Gastrocnemius medialis (tissue), 4 donors: ENCODE measurements at places on chromosomes 13 and 19. TPM values are rescaled to one million over a fixed set of nuclear protein-coding genes. Genes with fewer than 3 reads are reported as not detected.

Gene FAM216B
- not detected for total RNA-seq

GRCh38 chr13:109207622-109208021, 578.2 kb downstream of the MYO16 start:
- no peak for DNase-seq

Gene EID2
- total RNA-seq: 7.8 TPM

DNA sequence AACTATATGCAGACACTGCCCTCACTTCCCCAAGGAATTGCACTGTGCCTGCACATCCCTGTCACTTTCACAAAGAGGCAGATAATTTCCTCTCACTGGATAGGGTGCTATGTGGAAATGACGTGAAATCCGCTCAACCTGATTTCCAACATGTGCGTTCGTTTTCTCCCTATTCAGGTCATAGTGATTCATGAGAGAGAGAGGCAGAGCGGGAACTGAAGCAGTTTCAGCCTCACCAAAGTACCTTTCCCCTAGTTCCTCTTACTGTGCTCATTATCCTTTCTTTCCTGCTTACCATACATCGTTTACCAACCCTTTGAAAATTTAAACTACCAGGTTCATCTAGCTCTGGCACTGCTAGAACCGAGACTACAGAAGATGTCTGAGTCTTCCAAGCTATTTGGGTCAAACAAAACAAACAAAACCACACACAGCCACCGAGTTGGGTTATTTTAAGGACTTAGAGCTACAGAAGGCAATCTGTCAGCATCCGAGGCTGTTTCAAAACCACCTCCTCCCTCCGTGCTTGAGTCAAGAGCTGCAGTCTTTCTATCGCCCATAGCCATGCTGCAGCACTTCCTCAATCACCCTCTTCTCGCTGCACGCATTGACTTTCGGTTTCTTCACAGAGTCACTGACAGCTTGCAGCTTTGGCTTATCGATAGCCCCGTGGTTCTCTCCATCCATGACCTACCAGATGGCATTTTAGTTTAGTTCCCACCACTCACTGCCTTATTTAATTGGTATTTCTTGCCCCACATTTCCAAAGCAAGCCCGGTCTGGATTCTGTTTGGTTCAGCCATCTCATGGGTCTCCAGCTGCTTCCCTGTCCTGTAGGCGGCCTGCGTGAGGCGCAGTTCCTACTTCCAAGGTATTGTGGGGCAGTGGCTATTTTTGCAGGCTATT, 1395.8 kb downstream of the EFNB2 start:
- DNase-seq: no peak

DNA sequence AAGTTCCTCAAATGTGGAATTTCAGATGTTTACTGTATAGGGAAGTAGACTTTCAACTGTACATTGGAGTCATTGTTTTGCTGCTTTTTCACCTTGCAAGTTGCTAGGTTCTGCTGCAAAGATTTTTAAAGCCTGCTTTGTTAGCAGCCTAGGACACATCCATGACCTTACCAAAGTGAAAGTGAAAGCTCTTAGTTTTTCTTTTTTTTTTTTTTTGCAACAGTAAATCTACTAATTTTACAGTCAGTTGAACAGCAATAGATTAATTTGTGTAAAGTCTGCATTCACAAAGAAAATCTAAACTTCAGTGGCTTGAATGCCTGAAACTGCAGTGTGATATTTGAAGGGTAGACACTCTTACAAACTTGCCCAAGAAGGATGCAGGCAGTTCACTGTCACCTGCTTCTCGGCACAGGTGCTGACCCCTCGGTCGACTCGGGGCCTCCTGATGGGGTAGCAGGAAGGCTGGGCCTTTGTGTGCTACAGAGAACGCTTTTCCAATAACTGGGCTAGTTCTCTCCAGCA, 5.0 kb upstream of the MTIF3 start:
- DNase-seq: no peak

Gene WASF3
- 8.9 TPM for total RNA-seq

DNA sequence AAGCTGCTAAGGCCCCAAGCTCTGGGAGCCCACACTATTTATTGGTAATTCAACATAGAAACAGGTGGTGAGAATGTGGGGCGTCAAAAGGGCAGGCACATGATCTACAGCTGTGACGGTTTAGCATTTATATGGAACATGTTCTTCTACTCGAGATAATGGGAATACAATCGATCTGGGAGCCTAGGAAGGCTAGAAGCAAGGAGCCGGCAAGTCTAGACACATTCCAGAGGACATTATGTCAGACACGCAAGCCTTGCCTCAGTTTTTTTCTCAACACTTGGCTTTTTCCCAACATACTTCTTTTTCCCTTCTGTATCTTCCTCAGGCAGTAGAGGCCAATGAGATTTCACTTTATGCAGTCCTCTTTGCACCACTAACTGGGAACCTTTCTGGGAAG, 315.7 kb upstream of the SLITRK5 start:
- no peak for DNase-seq

DNA sequence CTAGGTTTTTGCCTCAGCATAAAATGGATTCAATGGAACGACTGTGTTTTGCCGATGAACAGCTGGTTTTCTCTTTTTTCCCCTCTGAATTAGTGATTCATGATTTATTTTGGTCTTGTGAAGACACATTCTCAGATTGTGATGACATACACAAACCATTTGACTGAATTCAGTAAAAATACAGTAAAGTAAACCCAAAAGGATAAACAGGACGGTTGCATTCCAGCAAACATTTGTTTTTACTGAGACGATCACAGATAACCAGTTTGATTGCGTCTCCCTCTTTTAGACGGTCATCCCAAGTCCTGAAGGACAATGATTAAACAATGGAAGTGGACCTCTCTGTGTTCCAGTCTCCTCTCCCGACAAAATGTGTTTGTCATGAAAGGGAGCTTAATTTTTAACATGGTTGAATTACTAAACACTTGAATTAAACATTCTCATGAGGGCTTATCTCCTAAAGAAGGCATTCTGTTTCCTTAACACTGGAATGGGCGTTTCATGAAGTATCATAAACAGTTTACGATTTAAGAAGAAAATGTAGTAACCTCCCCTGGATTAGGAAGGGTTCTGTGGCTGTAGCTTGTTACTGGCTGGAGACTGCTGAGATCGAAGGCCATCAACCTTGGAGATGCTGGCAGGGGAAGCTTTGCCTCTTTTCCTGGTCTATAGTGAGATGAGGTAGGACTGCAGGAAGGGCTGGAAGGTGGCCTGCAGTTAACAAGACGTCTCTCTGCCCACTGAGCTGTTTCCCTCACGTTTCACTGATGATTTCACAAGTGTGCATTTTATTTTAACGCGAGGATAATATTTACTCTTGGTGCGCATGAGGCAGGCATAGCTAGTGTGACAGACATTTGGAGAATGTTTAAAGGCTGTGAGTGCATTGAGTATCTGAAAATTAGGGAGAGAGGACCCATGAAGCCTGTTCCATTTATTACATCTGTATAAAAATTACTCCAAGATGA, 457.9 kb downstream of the FGF9 start:
- no peak for DNase-seq

DNA sequence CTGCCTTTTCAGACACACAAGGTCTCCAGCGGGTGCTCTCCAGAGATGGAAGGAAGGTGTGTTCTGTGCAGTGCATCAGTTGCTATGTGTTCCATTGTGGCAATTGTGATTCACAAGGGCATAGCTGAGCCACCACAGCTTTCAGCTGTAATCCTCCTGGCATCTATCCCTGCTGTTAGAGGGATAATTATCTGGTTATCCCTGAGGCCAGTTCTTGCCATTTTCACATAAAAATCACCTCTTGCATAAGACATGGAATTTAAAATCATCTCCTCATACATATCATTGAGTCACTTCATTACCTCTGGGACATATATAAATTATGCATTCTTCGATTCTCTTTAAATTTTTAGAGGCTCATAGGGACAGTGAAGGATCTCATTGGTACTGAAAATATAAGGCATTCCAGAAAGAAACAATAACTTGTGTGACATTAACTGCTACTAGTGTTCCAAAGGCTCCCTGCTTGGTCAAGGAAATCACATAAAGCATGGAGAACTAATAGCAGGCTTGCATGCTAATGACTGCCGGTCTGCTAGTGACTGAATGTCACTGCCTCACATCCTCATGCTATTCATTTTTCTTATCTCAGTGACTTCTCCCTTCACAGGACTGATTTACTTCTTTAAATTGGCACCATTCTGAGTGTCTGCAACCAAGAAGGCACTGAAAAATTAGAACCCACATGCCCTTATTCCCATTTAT, 214.0 kb downstream of the ENOX1 start:
- DNase-seq: no peak

Gene SIGLEC8
- not detected for total RNA-seq

Gene PNPLA6
- total RNA-seq: 71.0 TPM

DNA sequence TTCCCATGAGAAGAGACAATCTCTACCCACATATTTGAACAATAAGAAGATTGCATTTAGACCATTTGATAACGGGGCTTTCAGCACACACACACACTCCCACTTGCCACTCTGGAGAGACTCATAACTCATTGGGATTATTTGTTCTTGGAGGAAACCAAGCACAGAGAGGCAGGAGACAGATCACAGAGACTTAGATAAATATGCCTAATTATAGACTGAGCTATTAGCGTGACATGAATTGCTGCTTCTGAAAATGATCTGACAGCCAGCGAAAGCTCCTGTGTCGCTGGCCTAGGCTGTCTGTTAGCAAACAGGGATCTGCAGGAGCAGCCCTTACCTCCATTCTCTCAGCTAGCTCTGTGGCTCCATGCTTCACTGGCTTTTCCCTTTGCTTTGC, 111.4 kb downstream of the CCNA1 start:
- DNase-seq: no peak

DNA sequence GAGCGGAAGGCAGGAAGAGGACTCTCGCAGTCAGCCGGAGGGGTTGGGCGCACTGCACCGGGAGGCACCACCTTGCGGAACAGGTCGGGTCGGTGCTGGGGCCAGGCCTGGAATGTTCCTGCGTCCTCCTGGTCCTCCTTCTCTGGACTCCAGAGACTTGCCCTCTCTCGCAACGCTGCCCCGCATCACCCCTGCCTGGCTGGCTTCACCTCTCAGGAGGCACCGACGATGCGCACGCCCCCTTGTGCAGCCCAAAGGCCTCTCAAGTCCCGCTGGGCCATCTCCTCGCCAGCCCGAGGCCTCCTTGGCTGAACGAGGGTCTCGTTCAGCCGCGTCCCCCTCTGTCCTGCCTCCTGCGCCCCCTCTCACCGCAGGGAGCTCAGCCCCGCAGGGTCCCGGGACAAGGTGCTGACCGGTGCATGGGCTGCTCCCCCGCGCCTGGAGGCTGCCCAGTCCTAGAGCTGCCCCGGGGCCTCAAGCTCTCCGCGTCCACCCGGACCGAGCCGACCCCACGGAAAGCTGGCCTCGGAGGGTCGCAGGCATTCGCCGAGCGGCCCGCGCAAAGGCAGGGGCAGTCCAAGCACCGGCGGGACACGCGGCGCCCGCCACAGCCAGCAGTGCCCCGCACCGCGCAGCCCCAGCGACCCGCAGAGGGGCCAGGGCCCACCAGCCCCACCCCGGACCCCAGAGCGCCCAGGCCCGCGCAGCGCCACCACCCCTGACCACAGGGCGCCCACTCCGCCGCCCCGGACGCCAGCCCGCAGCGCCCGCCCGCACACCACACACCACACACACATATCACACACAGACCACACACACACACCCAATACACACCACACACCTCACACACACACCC, 133.8 kb downstream of the CRYL1 start:
- DNase-seq: no peak

Gene BCL2L12
- total RNA-seq: 10.7 TPM

DNA sequence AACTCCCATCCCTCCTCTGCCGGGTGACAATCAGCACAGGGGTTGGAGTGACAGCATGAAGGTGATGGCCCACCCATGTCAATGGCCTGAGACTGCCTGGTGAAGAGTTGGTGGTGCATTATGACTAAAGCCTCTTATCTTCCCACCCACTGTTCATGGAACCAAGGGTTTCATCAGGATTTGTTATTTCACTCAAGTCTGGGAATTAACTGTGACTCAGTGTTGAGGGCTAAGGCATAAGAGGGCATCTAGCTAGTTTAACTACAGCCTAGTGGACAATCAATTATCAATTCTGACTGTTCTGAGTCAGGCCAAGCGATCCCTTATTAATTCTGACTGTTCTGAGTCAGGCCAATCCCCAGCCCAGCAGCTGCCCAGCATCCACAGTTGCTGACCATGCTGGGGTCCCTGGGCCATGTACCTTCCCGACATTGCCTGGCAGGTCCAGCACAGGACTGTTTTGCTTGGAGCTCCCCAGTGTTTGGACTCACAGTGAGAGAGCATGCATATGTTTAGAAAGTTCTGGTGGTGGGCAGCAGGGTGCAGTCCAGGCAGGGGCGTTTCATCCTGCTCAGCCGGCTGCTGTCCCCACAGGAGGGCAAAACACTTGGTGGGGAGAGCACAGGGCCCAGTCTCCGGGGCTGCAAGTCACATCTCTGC, 65.5 kb downstream of the RASL11A start:
- DNase-seq: no peak

DNA sequence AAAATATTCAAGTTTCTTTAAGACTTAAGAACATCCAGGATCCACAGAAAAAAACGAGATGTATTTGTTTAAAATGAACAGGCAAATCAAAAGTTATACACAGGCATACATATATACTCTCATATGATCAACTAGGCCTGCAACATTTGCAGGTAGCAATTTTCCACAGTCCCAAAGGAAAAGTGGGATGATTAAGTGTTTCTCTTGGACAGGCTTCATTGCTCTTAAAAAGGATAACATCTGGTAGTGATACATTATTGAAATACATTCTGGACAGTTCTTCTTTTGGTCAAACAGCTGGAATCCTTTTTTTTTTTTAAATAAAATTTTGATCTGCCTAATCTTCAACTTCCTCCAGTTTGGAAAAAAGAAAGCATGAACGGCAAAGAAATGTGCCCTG, 114.8 kb upstream of the TDRD3 start:
- DNase-seq: no peak

- no peak for DNase-seq
These were observed 4.8 kb downstream of the TSHZ3 start for GRCh38 chr19:31344403-31344802.

Gene CEACAM16
- total RNA-seq: not detected

Gene KLK10
- 1.6 TPM for total RNA-seq

GRCh38 chr13:71339005-71339404, 528.0 kb downstream of the DACH1 start:
- DNase-seq: no peak

DNA sequence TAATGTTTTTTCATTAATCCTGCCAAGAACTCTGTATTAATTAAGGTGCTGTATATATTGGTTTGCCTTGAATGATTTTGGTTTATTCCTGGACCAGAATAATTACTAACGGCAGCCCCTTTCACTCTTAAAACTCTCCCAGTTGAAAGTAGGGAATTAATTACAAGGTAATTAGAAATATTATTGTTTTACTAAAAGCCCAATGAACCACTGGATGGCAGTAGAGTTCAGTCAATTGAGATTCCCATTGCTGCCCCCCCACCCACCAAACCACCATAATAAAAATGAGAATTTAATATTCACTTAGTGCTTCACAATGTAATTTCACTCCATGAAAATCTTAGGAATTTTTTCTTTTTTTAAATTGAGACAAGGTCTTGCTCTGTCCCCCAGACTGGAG, 13.7 kb downstream of the WBP4 start:
- DNase-seq: no peak

Gene PSG7
- not detected for total RNA-seq

DNA sequence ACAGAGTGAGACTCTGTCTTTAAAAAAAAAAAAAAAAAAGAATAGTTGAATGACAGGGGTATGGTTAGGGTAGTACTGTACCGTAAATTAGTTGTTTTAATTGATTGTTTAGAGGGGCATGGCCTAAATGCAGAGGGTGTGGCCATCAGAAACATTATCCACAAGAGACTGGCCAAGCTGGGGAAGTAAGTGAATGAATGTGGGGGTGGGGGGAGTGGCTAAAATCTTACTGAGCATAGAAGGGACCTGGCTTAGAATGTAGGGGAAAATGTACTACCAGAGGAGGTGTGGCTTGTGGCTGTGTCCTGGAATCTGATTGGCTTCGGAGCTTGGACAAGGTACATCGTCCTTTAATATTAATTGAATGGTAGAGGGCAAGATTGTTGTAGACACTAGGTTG, 3.8 kb downstream of the BCL2L12 start:
- DNase-seq: no peak
